ENCODE measurements at places on chromosomes 7 and 10.
A peak's percentile ranks its signal among the peaks of the same experiment; 100 is the strongest.

GRCh38 chr7:106418526-106418925 is 133.7 kb upstream of the NAMPT start:
- DNase-seq: no peak

GRCh38 chr10:119608316-119609155 is 11.8 kb upstream of the TIAL1 start:
- no peak for DNase-seq

GRCh38 chr7:137363683-137364082 is 20.1 kb upstream of the PTN start:
- no peak for DNase-seq

DNA sequence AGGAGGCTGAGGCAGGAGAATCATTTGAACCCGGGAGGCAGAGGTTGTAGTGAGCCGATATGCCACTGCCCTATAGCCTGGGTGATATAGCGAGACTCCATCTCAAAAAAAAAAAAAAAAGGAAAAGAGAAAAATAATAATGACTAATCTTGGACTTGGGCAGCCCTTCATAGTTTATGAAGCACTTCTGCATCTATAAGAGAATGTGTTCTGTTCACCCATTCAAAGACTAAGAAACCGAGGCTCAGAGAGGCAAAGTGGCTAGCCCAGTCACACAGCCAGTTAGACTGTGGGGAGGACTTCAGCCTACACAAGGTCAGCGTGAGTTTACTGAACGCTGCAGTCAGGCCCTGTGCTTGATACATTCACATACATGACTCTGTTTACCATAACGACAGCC is 46.9 kb downstream of the UNC5B start:
- no peak for DNase-seq

DNA sequence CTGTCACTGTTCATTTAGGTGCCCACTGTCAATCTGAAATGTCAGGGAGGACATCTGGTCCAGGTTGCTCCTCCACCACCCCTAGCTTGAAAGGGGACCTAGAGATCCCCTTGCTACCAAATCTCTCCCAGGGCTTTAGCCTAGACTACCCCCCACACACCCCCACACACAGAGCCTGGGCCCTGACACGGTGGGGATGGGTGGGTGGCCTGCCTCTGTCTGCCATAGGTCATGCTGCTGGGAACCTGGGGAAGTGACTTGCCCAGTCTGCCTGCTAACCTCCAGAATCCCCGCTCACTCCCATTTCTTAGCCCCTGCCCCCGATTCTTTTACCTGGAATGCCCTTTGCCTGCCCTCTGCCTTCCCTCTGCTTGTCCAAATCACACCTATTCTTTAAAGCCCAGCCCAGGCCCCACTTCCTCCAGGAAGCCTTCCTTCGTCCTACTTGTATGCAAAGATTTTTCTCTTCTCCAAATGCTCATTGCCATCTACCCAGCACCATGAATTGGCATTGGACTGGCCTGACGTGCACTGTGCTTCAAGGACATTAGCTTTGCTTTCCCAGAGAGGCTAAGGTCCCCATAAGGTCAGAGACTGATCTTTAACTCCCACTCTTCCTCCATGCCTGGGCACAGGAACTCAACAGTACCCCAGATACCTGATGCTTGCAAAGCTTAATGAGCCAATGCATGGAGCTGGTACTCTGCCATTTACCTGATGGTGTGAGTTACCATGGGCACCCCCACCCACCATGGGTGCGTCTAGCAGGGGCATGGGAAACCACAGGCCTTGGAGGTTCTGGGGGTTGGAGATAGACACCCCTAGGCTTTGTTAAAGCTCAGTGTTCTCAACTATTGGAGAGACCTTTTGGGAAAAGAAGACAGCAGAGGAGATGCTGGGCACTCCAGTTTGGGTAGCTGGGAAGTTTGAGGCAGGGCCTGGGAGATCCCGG is 2.0 kb upstream of the SMARCD3 start:
- no peak for DNase-seq

GRCh38 chr10:54402576-54402975 is 398.5 kb downstream of the PCDH15 start:
- peak; percentile 16 for DNase-seq

- DNase-seq: peak; percentile 83
Observed at GRCh38 chr10:71840177-71840957, 10.7 kb downstream of the PSAP start.

DNA sequence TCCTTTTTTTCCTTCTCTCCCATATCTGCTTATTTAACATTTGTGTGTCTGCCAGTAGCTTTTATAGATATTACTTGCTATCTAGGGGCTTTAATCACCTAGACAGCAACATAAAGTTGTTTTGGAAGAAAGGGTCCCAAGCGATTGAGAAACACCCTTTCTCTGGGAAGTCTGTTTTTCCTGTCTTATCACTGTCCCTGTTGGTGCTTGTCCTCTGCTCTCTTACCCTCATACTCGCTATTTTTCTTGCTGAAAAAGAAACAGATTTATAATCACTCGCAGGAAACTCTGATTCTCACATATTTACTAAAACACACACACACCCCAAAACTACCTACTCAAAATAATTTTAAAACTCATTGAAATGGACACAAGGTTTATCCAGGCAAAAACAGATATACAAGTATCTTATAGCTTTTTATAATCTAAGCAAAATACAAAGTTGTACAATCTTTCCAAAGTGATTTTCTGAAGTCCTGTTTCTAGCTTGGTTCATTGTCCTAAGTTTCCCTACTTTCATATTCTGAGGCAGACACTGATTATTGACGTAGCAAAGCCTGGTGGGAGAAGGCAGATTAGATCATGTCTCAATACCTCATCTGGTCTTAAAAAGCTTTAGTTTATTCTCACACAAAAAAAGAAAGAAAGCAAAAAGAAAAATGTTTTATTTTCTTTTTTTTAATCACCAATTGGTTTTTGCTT is 157.3 kb downstream of the CACNA2D1 start:
- DNase-seq: no peak

DNA sequence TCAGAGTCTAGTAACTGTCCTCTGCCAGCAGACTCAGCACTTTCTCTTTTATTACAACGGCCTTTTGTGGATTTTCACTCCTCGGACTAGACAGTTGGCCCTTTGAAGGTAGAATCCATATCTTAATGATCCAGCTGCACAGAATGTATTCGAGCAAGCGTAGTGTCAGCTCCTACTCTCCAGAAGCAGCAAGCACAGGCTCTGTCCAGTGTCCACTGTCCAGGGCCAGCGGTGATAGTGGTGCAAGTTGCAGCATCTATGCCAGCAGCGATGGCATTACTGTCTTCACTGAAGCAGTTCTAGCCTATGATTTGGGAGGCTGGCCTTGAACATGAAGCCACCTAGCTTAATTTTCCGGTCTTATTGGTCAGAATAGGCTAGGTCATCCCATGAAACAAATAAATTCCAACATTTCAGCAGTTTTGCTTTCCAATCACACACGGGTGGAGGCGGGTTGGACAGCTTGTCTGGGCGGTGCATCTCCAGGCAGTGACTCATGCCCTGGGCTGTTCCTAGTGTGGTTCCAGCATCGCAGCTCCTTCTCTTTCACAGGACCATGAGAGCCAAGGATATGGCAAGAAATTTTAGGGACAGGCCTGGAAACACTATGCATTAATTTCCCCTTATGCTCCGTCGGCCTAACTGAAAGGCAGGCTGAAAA is 108.6 kb upstream of the KCNMA1 start:
- DNase-seq: no peak

- no peak for DNase-seq
Observed at GRCh38 chr7:6494365-6494764, 46.6 kb upstream of the DAGLB start.

- DNase-seq: no peak
Observed at GRCh38 chr7:45244981-45245380, 87.4 kb downstream of the RAMP3 start.

- no peak for DNase-seq
Observed at GRCh38 chr10:8006274-8006999, 48.1 kb upstream of the GATA3 start.

DNA sequence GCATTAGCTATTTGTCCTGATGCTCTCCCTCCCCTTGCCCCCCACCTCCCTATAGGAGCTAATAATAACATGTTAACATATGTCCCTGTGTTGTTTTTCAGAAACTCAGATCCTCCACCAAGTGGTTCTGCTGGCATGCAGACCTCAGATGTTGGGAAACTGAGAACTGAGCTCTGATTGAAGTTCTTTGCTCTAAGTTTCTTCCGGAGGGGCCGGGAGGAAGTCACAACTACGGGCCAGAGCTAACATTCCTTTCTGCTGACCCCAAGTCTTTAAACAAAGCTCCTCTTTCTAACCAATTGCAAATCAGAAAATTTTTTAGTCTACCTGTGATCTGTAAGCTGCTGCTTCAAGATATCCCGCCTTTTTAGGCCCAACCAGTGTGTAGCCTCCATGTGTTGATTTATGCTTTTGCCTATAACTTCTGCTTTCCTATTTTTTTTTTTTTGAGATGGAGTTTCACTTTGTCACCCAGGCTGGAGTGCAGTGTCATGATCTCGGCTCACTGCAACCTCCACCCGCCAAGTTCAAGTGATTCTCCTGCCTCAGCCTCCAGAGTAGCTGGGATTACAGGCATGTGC is 66.6 kb downstream of the LYZL1 start:
- DNase-seq: no peak

Data from Jurkat, Clone E6-1 (cell line).